ENCODE measurements at places on chromosomes 1 and 21.

- DNase-seq, result no peak
Measured at GRCh38 chr1:91885213-91885715, 687 bp downstream of the TGFBR3 start.

GRCh38 chr21:41048145-41048544, 119.8 kb upstream of the BACE2 start:
- no peak for DNase-seq

- DNase-seq, result no peak
Measured at GRCh38 chr21:34561806-34562205, 49.8 kb upstream of the KCNE1 start.

DNA sequence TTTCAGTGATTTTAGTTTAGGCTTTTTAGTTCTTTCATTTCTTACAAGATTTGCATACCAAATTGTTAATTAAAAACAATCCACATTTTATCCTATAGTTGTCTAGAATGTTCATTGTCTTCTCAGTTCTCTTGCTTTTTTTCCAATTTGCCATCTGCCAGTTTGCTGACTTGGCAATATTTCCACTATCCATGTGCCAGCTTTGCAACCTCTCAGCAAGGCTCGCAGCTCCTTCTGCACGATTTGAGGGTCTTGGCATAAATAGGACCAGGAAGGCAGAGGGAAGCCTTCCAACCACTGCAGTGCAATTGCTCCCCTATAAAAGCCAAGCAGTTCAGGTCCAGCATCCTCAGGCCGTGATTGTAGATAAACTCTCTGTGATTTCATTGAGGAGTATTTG, 306.8 kb upstream of the FMN2 start:
- DNase-seq, result no peak

- no peak for DNase-seq
Measured at GRCh38 chr1:119477710-119478109, 29.3 kb upstream of the HSD3B1 start.

GRCh38 chr1:14439015-14439414, 159.5 kb upstream of the KAZN start:
- no peak for DNase-seq

GRCh38 chr1:27716262-27716895, 9.4 kb upstream of the FAM76A start:
- DNase-seq, result no peak

DNA sequence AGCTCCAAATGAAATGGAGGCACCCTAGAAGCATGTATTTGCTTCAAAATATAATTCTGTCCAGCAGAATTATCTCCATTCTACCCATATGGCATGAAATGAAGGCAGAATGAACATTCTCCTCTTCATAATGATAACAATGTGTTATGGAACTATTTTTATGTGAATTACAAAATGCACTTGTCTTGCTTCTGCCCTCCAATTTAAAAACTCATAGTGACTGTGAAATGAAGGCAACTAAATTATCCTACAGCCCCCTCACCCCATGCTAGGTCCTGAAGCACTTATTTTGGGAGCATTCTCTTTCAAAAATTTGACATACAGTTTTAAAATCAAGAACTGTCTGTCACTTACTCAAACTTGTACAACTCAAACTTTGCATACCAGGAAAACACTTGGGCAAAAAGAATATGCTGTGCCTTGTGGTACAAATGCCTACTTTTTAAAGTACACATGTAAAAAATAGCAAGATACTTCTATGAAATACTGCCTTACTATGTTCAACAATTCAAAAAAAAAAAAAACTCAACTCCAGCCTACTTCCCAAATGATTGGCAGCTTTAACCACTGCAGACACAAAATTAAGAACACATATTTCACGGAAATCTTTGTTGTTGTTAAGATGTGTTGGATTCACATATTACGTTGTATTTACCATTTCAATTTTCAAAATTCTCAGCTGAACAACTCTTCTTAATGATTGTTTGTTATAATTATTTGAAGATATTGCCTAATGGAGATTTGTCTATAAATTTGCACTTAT, 213.3 kb upstream of the NFIA start:
- DNase-seq, result no peak

GRCh38 chr1:19454265-19455146, 30.8 kb downstream of the CAPZB start:
- DNase-seq, result no peak

DNA sequence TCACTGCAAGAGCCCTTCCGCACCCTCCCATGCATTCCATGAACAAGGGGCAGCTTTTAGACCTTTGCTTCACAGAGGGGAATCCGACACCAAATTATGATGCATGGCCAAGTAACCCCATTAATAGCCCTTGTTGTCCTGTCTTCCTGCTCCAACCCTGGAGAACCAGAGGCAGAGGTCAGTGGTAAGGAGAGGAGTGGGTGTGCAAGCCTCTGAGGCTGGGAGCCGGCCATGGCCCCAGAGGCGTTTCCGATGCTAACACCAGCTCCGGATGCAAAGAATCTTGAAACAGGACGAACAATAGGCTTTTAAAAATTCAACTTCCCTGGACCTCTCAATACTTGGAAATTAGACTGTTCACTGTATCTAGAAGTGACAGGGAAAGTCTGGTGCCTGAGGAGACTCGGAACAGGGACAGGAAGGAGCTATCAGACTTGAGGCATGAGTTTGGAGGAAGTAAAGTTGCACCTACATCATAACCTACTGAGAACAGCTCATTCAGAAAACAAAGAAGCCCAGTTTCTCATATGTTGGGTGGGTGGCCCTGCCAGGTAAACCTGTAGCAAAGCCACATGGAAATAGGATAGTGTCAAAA, 101.2 kb upstream of the ERG start:
- no peak for DNase-seq

DNA sequence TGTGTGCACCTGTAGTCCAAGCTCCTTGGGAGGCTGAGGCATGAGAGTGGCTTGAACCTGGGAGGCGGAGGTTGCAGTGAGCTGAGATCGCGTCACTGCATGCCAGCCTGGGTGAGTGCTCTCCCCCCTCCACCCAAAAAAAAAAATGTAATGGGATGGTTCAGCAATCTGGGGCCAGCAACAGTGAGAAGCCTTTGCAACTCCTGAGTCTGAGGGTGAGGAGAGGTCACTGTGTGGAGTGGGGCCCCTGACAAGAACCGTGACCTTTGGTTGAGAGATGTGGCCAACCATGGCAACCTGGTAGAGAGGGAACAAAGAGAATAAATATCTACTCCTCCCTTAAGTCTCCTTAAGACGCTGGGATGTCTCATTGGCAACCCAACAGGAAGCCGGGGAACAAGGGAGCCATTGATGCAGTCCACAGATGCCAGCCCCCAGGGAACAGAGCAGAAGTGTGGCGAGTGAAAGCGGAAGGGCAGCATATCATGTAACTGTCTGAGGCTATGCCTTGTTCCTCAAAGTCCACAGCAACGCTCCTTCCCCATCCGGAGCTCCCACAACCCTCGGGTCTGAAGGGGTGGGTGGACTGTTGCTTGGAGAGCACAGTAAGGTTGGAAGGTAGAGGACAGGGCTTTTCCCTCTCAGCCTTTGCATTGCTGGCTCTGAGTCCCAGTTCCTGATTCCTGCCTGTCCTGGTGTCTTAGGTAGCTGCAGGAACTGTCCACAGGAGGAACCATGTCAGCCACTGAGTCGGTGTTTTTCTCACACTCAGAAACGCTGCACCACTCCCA, 8.3 kb downstream of the TRNP1 start:
- DNase-seq, result no peak

- DNase-seq, result no peak
Measured at GRCh38 chr21:32908534-32908933, 117.2 kb upstream of the OLIG2 start.

- no peak for DNase-seq
Measured at GRCh38 chr1:65434760-65435159, 14.3 kb downstream of the LEPR start.

DNA sequence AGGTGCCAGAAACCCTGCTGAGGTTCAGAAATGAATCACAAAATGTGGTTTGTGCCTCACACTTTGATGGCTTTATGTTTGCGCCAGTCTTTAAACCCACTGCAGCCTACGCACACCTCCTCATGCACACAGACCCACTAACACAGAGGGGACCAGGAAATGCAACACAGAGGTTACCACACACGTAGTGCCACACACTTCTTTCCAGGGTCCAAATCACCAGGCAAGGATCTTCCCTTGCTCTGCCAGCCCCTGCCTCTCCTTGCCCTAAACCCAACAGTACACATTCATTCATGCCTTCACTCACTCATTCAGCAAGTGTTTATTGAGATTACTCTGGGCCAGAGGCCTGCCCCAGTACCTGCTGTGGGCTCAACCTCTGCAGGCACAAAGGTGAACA, 17.5 kb downstream of the MAB21L3 start:
- no peak for DNase-seq

DNA sequence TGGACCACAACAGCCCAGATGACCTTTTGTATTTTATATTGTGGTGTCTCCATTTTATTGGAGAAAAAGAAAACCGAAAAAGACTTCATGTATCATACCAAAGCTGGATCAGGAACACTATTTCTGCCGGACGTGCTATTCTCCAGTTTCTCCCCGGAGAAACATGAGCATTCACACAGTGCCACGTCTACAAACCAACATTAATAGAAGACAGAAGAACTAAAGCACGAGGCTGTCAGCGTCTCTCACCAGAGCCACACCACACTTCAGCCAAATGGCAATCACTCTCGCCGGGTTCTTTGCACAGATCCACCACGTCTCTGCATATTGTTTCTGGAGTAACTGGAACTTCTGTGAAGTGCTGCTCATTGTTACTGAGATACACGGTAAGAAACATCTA, 24.8 kb downstream of the TP53BP2 start:
- no peak for DNase-seq

GRCh38 chr1:227924833-227925574, 22.7 kb downstream of the WNT9A start:
- DNase-seq, result no peak

DNA sequence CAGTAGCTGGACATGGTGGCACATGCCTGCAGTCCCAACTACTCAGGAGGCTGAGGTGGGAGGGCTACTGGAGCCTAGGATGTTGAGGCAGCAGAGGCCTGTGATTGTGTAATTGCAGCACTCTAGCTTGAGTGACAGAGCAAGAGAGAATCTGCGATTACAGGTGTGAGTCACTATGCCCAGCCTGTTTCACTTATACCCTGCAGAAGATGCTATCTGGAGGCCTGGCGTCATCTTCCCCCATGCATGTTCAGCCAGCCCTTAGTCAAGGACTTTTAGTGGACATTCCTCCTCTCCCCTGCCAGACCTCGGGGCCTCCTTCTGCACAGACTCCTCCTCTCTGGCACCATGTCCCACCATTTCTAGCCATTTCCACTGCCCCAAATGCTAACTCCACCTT, 36.3 kb upstream of the RCC2 start:
- DNase-seq, result no peak

GRCh38 chr1:84689514-84690396, 506 bp downstream of the SSX2IP start:
- peak; percentile 25 for DNase-seq

DNA sequence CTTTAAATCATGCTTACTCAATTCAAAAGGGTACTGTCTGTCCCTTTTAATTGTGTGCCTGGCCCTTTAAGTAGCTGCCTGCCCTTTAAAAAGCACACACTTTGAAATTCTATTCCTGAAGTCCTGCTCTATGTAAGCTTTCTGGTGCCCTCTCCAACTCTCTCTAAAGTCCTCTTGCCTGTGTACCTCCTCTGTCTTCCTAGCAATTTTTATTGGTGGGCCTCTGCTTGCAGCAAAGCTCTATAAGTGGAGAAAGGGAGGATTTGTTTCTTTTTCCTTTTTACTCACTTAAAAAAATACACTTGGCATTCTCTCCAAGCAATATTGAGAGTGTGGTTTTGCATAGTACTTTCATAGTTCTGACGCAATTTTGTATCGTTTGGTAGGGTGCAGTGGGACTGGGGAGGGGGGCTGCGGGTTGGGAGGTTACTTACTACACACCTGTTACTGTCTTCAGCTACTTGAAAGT, 135.4 kb downstream of the LMO4 start:
- no peak for DNase-seq

GRCh38 chr21:32916522-32917099, 109.1 kb upstream of the OLIG2 start:
- no peak for DNase-seq

DNA sequence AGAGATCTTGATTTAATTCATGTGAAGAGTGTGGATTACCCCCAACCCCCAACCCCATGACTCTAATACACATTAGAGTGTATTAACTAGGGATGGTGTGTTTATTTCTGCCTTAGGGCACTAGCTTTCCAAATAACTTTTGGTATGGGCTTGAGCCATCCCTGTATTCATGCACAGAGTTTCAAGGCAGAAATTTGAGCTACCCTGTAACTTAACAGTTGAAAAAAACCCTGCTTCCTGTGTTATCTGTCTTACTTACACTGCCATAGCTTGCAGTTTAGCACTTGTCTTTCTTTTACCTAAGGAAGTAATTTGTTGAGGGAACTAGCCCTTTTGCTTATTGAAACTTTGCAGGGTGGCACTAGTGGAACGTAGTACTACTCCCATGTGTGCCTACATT, 6.3 kb downstream of the SRSF11 start:
- DNase-seq, result no peak

DNA sequence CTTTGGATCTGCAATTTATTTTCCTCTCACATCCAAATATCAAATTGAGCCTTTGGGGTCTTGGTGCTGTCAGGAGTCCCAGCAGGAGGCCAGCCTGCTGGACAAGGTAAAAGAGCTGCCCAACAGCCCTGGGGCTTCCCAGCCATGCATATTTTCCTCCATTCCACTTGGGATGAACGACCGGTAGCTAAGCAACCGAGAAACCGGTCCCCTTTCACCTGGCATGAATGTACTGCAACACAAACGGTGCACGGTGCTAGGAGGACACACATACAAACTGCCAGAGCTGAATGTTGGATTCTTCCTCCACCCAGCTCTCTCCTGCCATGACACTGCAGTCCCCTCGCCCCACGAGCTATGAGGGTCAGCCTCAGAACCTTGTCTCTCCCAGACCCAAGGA, 42.7 kb downstream of the BCAR3 start:
- DNase-seq, result no peak

DNA sequence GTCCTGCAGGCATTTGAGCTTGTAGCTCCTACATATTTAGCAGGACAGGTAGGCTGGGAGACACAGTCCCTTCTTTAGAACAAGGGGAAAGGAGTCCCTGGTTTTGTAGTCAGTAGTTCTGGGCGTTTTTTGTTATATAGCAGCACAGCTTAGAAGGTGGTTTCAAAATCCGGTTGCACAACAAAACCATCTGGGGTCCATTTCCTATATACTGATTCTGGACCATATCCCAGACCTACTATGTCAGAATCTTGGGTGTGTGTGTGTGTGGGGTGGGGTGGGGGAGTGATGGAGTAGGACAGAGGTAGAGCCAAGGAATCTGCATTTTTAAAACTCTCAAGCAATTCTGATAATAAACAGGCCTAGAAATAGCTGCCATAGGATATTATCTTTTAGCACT, 21.6 kb downstream of the METTL13 start:
- no peak for DNase-seq

DNA sequence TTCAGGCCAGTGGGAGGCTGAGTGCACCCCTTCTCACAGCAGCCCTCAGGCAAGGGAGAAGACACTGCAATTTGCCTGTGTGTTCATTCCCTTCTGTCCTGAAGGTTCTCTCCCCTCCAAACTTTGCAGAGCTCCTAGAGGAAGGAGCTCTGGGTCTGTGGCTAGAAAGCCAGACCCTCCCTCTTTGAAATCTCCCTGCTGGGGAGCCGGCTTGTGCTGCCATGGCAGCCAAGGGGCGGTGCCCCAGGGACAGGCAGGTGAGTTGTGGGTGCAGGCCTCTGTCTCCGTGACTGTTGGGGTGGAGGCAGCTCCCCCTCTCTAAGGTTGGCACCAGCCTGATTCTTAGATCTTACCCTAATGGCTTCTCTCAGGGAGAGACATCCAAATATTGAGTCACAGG, 53.0 kb downstream of the OLFML2B start:
- no peak for DNase-seq
